Posterior cingulate gyrus (tissue), 11 donors: ENCODE measurements at places on chromosomes 16 and 17.

- no peak for DNase-seq
Observed at GRCh38 chr17:61000911-61001310, 323.3 kb downstream of the BCAS3 start.

DNA sequence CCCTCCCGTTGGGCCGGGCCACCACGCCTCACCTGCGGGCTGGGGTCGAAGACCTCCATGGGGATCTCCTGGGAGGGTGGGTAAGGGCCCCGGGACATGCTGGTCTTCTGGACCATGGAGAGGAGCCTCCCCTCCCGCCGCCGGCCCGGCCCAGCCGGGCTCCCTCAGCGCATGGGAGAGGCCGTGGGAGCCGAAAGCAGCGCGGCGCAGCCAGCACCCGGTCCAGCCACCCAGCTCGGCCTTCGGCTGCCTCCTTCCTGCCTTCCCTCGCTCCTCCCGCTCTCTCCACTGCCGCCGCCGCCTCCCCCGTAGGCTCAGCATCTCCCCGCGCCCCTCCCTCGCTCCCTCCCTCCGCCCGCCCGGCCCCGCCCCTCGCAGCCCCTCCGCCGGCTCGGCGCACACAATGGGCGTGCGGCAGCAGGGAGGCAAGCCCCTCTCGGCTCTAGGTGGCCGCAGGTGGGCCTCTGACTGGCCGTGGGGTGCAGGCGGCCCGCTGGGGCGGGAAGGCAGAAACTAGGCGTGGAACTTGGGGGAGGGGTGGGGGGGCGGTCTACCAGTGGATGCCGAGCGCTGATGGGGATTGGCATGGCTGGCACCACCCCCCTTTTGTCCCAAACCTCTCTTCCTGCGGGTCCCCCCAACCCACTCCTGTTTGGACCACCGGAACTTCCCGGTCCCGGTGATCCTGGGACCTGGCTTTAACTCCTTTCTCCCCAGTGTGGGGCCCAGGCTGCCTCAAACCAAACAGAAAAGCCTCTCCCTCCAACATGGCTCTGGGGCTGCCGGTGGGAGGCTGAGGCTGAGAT is at the start of gene CACNB1:
Gene CACNB1 (minus strand): TSS at position 290 of the 806 bp plus-strand sequence. CDS start 174 bp downstream, at position 116.
- peak; percentile 79 for DNase-seq

DNA sequence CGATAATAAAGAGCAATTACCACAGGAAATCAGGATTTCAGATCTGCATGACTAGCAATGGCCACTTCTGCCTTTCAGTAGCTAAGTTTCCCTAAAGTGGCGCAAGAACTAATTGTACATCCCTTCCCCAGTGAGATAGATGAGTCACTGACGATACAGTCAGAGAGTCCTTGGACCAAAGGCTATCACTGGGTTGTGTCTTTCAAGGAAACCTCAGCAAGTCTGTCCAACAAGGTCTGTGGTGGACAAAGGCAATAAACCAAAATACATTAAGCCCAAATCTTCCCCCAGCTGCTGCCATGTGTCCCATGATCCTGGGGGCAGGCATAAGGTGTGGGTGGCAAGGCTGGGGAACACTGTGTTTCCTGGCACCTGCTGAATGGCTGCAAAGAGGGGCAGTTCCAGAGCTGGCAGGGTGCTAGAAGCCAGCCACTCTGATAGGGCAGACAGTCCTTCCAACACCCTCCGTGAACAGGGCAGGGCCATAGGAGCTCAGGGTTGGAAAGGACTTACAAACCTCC is 20.5 kb upstream of the MTMR4 start:
- DNase-seq, result peak; percentile 38

DNA sequence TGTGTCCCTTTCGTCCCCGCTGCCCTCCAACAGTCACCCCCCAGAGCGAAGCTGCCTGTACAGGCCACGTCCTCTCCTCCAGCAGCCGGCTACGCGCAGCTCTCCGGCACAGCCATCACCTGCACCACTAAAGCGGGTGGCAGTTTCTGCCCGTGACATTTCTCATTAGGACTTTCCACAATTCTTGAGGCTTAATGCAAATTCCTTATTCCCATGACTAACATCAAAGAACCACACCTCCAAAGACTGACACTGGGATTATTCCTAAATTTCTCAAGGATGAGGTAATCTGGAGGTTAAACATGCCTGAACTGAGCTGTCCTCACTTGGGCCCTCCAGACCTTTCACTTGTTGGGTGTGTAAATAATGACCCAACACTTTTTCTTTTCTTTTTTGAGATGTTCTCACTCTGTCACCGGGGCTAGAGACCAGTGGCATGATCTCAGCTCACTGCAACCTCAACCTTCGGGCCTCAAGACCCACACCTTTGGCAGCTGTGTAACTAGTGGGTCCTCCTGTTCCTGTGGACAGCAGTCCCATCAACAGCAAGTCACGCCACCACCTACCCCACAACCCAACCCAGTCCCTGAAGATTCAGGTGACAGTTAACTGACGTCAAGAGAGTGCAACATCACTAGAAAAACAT is 11.7 kb downstream of the ANKRD11 start:
- DNase-seq, result no peak

DNA sequence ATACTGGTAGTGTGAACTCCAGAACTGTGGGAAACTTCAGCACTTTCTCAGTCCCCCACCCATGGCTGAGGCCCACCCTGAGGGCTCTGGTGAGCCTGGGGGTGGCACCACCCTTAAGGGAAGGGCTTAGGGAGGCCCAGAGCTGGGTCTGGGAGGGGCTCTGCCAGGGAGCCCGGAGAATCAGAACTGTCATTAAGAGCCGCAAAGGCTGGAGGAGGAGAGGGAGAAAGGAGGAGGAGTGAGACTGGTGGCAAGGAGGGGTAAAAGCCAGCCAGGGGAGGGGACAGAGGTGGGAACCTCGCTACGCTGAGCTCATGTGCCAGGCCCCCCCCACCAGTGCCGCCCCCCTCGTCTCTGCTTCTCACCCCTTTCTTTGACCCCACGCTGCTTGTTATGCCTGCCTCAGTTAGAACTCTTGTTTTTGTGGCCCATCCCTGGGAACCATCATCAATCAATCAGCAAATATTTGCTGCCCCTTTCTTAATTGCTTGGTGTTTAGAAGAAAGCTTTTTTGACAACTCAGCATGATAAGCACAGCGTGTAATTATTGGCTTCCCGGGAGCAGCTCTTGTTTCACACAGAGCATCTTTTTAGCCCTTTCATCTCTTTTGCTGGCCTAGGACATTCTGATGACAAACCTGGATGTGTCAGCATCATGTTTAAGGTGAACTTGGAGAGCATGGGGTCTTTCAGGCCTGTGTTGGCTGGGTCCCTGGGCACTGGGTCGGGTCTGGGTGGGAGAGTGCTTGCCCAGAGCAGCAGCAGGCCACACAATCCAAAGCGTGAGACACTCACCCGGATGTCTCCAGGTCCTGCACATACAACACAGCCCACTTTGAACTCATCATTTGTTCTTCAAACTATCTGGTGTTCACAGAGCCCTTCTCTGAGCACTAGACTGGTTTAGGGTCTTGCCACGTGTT is 77.7 kb downstream of the NETO2 start:
- DNase-seq, result no peak

GRCh38 chr17:65455972-65456343 is 105.5 kb downstream of the AXIN2 start:
- no peak for DNase-seq

- DNase-seq, result no peak
Observed at GRCh38 chr16:49250689-49251088, 30.9 kb downstream of the CBLN1 start.

DNA sequence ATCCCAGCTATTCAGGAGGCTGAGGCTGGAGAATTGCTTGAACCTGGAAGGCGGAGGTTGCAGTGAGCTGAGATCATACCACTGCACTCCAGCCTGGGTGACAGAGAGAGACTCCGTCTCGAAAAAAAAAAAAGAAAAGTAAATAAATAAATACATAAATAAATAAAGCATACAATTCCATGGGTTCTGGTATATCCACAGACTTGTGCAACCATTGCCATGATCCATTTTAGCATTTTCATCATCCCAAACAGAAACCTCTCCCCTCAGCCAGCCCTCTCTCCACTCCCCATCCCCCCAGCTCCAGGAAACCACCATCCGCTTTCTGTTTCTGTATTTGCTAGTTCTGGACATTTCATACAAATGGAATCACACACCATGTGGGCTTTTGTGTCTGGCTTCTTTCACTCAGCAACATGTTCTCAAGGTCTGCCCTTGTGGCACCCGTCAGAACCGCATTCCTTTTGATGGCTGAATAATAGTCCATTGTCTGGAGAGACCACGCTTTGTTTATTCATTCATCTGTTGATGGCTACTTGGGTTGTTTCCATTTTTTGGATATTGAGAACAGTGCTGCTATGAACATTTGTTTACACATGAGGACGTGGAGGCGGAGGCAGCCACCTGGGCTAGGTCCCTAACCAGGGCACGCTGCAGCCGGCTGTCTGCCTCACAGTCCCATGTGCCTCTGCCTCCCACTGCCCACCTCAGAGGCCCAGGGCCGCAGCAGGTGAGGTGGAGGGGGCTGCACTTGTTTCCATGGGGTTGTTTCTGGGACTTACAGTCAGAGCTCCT is 76.2 kb downstream of the NT5M start:
- peak; percentile 60 for DNase-seq

DNA sequence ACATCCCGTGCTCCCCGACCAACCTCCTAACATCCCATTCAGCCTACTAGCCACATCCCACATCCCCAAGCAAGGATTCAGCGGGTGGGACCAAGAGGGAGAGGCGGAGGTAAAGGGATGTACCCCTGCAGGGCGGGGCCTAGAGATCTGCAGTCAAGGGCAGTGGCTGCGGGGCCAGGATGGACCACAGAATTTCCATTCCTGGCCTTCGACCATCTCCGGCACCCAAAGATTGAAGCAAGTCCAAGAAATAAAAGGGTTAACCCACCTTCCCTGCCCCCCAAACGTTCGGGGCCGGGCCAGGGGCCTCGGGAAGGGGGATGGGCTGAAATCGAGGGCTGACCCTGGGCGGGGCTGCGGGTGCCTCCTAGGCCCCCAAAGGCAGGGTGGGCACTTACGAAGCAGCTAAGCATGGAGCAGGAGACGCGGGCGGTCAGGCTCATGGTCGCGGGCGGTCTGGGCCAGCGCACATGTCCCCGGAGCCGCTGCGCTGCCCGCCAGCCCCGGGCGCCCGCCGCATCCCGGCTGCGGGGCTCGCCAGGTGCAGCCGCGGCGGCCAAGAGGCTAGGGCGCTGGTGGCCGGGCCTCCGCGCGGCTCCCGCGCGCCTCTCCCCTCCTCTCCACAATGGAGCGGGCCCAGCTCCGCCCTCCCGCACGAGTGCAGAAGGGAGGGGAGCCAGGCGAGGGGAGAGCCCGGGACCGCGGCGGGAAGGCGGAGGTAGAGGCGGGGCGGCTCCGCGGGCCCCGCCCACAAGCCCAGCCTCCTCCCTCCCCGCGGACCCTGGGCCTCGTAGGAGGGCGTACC is at the start of gene MTMR4:
Gene MTMR4 (minus strand): TSS at position 674 of the 805 bp plus-strand sequence. CDS start 231 bp downstream, at position 443.
- DNase-seq, result peak; percentile 84

GRCh38 chr17:35169835-35170363 is 22.3 kb downstream of the UNC45B start:
- no peak for DNase-seq

- DNase-seq, result no peak
Observed at GRCh38 chr17:76789235-76789788, 51.4 kb downstream of the MFSD11 start.

GRCh38 chr17:6153375-6153774 is 83.2 kb downstream of the WSCD1 start:
- no peak for DNase-seq

DNA sequence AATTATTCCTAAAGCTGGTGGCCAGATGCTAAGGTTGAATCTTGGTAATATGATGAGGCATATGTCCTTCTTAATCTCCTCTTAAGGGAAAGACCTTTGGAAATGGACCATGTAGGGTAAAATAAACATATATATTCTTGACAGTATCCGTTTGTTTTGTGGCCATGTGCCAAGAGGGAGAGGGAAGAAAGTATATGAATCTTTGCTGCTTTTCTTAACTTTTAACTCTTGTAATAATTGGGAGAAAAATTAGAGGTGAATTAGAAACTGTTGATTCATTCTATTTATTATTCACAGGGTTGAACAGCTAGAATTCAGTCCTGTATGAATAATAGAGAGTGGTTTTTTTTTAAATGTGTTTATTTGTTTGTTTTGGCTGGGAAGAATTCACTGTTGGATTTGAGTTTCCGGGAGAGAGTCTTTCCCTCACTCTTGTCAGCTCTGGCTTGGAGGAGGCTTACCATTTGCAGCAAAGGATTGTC is 31.6 kb downstream of the AATF start:
- DNase-seq, result no peak

DNA sequence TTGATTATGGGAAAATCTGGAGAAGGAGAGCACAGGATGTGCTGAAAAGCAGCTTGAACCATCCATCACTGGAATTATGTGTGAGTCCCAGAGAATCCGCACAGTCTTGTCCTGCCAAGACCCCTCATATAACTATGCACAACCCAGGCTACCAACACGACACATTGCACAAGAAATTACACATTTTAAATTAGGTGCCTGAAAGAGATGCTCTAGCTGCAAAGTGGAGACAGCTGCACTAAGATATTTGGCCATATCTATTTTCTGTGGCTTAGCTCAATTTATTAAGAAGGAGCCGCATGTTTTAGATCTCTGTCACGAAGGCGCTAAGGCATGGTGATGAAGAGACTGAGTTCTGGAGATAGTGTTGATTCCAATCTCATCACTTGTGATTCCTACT is 1308.4 kb downstream of the CDH8 start:
- no peak for DNase-seq

GRCh38 chr17:50684288-50684611 is 23.5 kb downstream of the ANKRD40 start:
- DNase-seq, result no peak

DNA sequence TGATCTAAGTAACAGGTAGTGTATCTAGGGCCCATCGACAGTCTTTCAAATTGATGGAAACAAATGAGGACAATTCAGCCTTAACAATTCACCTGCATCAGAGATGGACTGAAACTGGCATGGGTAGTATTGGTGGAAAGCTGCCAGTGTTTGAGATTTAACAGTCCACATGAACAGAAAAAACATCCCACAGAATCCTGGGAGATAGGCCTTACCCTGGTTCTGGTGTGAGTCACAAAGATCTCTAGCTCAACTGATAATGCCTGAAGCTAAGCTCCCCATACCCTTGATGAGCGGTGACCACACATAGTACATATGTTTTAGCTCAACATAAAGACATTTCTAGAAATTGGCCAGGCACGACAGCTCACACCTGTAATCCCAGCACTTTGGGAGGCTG is 21.9 kb downstream of the CRK start:
- DNase-seq, result no peak
